ENCODE measurements at places on chromosomes 7 and 10.

- DNase-seq: peak; percentile 59
Observed at GRCh38 chr7:27771111-27771510, 31.1 kb downstream of the TAX1BP1 start.

DNA sequence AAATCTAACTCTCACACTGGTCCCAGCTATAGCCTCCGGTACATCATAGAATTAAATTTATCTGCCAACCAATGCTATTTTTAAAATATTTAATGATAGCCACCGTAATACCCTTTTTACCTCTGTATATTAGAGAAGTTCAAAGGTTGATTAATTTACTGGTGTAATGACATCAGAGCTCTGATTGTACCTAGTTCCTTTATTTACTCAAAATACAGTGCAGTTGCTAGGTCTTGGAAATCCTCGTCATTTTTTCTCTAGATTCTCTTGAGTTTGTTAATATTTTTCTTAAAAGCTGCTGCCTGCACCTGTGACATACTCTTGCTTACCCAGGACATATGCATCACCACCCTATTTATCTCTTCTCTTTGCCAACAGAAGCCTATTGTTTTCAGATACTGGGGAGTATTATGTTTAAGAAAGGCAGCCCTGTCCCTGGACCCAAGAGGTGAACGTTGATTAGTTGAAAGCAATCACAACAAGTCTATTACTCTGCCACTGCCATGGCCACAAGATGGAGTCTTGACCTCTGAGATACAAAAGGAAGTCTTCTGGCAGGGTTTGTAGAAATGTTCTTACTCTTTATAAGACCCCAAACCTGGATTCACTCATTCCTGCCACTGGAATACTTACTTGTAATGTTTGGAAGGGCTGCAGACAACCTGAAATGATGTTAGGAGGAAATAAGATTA is 25.6 kb upstream of the TMEM26 start:
- no peak for DNase-seq

GRCh38 chr10:101878869-101879268 is 35.3 kb upstream of the KCNIP2 start:
- DNase-seq: no peak

- DNase-seq: no peak
Observed at GRCh38 chr7:88668591-88668990, 90.9 kb upstream of the ZNF804B start.

DNA sequence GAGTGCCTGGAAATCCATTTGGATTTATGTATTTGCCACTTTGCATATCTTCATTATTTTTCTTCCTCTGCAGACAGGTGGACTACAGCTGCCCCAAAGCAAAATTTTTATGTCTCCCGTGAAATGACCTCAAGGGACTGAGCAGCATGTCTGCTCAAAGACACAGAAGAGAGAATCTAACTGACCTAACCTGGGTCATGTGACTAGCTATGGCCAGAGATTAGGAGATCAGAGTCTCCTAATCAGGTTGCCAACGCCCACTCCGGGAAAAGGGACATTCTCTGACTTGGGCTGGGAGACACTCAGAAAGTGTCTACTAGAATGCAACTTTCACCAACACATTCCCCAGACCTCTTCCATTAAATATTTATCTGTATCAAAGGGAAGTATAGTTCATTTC is 2.5 kb upstream of the BAMBI start:
- DNase-seq: no peak

- DNase-seq: peak; percentile 25
Observed at GRCh38 chr7:127447326-127447945, 54.9 kb upstream of the ZNF800 start.

DNA sequence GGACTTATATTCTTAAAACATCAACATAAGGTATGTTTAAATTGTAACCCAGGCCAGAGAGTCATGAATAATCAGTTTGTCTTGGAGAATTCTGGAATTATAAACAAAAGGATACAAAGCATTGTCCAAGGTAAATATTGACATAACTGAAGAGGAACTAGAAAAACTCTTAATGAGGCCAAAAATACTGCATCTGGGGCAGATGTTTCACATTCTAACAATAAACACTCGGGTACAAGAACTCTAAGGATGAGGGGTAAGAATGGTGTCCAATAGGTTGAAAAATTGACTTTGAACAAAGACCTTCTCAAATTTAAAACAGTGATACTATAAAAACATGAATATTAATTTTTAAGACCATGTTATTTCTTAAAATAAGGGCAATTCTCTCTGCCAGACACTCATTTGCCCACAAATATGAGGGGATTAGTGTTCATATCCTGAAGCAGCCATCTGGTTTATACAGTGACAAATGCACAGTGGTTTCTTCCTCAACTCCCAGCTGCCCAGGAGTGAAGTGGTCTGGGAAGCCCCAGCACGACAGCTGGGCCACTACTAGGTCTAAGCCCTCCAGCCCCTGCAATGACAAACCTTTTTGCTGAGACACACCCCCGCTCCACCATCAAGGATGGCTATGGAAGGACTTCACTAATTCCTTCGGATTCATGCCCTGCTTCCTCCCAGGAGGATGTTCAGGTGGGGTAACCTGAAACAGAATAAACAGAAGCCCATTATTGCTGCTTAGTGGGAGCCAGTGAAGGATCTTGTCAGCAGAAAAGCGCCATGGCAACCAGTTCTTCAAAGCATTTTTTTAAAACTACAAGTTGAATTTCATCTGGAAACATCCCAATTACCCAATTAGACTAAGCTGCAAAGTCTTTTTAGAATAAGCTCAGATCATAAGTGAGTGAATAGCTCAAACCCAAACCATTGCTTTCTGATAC is 107.5 kb upstream of the ARID5B start:
- DNase-seq: peak; percentile 30

- no peak for DNase-seq
Observed at GRCh38 chr10:2425320-2425719, 642.0 kb upstream of the PFKP start.

GRCh38 chr7:142873281-142873784 is 12.2 kb downstream of the TRPV6 start:
- no peak for DNase-seq

DNA sequence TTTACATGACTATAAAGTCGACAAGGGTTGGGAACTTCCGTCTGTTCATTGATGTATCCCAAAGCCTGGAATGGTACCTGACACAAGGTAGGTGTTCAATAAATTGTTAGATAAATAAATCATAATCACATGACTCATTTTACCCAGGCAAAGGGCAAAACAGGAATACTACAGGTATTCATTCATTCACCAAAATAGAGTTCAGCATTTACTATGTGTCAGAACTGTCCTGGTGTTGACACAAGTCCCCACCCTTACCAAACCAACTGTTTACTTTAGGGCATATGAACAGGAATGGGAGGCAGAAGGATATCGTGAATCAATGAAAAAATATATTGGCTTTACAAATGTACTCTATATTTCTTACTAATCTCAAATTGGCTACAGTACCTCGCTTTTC is 666 bp upstream of the YAE1 start:
- DNase-seq: peak; percentile 5

DNA sequence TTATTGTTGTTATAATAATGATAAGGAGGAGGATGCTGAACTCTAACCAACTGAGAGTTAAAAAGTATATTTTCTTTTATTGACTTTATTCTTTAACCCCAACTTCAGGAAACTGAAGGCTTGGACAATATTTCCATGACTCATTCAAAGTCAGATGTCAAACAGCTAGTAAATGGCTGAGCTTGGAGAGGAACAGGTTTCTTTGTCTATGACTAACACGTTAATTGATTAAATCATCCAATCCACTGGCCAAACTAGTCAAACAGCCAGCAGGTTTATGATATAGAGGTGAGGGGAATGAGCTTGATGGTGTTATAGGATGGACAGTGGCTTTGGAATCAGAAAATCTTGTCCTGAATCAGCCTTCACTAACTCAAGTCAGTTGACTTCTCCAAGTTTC is 119.1 kb upstream of the WDR11 start:
- peak; percentile 11 for DNase-seq

- no peak for DNase-seq
Observed at GRCh38 chr7:89072081-89072480, 276.5 kb upstream of the TEX47 start.

GRCh38 chr7:70776627-70777101 is 355.3 kb upstream of the GALNT17 start:
- no peak for DNase-seq

- no peak for DNase-seq
Observed at GRCh38 chr7:20244334-20245120, 27.3 kb upstream of the MACC1 start.

- no peak for DNase-seq
Observed at GRCh38 chr7:125857606-125858005, 928.0 kb upstream of the POT1 start.

- no peak for DNase-seq
Observed at GRCh38 chr10:112330162-112330561, 43.8 kb upstream of the ACSL5 start.

DNA sequence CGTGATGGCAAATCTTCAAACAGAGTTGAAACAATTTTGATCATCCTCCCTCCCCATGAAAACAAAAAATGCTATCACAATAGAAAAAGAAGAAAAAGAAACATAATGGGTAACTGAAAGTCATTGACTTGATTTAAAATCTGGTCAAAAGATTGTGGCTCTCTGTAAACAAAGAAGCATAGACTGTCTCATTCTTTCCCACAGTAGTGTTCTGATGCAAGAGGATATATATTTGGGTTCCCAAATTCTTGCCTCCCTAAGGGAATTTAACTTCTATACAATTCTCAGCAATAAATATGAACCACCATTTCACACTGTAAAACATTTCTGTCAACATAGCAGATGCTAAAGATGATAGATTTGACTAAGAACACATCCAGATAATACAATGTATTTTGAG is 32.8 kb upstream of the MEOX2 start:
- DNase-seq: no peak

DNA sequence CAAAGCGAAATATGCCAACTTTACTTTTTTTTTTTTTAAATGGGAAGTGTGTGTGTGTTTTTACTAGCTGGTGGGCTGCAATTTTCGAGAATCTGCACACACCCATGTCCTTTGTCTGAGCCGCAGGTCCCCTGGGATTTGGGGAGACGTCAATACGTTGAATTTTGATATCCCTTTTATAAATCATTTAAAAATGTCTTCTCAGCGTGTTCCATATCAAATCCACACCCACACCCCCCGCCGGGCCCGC is 404 bp upstream of the FMC1 start:
- no peak for DNase-seq

DNA sequence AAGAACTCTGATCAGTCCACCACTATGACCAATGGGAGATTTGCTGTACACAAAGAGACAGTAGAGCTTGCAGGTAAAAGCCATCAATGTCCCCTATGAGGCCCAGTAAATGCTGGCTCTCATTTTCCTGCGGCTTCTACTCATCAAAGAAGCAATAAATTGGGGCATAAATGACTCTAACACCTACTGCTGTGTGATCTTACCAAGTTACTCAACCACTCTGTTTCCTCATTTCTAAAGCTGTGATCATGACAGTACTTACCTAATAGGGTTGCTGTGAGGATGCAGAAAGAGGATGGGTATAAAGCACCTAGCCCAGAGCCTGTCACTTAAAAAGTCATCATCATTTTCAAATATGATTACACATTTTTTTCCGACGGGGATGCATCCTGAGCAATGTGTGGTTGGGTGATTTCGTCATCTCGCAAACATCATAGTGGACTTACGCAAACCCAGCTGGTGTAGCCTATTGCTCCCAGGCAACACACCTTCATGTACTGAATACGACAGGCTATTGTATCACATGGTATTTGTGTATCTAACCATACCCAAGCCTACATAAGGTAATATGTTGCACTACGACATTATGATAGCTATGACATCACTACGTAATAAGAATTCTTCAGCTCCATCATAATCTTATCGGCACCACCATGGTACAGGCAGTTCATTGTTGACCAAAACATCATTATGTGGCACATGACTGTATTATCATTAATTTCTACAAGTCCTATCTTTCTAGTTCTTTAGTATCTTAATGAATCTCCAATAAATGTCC is 7.1 kb upstream of the MGMT start:
- DNase-seq: peak; percentile 56

GRCh38 chr7:44046321-44047061 is 2.0 kb downstream of the DBNL start:
- no peak for DNase-seq

GRCh38 chr7:120014925-120015465 is 258.0 kb upstream of the KCND2 start:
- no peak for DNase-seq

- peak; percentile 96 for DNase-seq
Observed at GRCh38 chr10:117653170-117653515, 110.6 kb downstream of the EMX2 start.

- peak; percentile 51 for DNase-seq
Observed at GRCh38 chr10:101938305-101939007, 94.9 kb upstream of the KCNIP2 start.

DNA sequence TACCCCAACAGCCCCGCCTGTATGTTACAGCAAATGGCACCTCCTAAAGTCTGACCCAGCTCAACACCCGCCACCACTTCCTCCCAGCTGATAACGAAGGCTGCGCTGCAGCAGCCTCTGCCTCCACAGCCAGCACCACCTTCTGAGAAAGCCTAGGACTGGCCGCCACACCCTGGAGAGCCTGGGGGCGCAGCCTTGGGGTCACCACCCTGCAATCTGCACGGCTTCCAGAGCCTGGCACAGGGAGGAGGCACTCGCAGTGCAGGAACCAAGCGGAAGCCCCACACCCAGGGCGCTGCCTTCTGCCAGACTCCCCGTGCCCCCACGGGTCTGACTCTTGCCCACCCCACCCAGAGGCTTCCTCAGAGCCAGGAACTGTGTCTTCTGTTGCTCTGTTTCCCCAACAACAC is 112.5 kb downstream of the MAD1L1 start:
- DNase-seq: no peak

Measured in MCF 10A (cell line).